ENCODE measurements at places on chromosomes 3 and 15.

DNA sequence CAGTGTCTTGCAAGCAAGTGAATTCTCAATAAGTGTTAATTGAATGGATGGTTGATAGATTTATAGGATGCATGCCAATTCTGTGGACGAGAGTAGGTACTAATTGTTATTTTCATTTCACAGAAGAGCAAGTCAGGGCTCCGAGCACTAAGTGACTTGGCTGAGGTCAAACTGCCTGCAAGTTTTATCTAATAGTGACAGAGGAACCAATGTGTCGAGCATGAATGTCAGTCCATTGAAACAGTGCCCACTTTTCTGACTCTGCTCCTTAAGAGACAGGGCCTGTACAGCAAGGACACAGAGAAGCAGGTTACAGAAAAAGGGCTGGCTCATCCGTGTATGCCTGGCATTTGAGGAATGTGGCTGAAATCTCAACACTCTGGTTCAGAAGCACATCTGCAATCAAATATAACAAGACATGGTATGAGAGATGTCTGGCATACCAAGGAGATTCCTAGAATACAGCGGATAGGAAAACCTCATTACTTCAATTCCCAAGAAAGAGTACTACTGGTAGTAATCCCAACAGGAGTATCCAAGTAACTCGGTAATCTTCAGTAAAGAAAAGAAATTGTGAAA, 6.0 kb upstream of the B3GNT5 start:
- no peak for DNase-seq

DNA sequence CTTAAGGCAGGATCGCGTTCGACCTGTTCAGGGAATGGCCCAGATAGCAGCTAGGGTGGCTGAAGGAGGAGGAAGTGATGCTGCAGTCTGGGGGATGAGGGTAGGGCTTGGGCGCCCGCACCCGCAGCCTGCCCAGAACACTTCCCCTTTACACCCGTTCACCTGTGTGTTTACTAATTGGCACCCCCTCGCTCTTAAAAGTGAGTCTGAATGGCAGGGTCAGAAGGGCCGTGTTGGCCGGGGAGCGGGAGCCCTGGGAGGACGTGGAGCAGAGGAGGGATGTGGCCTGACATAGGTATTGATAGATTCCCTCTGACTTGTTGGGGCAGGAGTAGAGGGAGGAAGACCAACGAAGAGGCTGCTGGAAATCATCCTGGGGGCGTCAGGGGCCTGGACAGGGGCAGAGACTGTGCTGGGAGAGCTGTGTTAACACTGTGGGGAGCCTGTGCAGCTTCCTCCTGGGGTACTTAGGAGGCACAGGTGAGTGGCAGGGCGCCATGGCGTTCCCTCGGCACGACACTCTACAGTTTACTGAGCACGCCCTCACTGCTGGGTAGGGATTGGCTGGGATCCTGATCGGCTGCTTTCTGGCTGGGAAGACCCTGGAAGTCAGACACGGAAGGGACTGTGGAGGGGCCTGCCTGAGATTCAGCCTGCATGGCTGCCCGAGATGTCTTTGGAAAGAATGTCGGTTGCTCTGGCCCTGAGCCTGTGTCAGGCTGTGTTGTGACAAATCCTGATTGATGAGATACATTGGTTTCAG, 51.7 kb downstream of the SLC6A6 start:
- DNase-seq: no peak

DNA sequence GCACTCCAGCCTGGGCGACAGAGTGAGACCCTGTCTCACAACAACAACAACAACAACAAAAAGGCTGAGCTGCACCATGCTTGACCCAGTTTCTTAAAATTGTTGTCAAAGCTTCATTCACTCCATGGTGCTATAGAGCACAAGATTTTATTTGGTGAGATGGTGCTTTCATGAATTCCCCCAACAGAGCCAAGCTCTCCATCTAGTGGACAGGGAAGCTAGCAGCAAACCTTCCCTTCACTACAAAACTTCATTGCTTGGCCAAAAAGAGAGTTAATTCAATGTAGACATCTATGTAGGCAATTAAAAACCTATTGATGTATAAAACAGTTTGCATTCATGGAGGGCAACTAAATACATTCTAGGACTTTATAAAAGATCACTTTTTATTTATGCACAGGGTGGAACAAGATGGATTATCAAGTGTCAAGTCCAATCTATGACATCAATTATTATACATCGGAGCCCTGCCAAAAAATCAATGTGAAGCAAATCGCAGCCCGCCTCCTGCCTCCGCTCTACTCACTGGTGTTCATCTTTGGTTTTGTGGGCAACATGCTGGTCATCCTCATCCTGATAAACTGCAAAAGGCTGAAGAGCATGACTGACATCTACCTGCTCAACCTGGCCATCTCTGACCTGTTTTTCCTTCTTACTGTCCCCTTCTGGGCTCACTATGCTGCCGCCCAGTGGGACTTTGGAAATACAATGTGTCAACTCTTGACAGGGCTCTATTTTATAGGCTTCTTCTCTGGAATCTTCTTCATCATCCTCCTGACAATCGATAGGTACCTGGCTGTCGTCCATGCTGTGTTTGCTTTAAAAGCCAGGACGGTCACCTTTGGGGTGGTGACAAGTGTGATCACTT, 2.0 kb downstream of the CCR5 start:
- DNase-seq: no peak

DNA sequence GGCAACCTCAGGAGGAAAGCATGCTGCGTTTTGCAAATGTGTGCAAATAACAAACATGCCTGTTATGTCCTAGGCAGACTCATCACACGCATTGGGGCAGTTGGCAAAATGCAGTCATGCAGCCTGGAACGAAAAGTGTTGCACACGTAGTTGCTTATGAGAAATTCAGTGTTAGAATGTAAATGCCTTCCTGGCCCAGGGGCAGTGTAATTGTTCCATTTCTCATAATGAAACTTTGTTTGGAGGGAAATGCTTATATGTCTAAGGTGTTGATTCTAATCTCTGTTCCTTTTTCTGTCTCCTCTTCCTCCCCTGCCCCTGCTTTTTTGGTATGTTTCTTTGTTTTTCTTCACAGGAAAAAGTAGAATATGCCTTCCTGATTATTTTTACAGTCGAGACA, 156.0 kb downstream of the CACNA1D start:
- no peak for DNase-seq

GRCh38 chr3:134352031-134352671, 22.1 kb downstream of the AMOTL2 start:
- no peak for DNase-seq

DNA sequence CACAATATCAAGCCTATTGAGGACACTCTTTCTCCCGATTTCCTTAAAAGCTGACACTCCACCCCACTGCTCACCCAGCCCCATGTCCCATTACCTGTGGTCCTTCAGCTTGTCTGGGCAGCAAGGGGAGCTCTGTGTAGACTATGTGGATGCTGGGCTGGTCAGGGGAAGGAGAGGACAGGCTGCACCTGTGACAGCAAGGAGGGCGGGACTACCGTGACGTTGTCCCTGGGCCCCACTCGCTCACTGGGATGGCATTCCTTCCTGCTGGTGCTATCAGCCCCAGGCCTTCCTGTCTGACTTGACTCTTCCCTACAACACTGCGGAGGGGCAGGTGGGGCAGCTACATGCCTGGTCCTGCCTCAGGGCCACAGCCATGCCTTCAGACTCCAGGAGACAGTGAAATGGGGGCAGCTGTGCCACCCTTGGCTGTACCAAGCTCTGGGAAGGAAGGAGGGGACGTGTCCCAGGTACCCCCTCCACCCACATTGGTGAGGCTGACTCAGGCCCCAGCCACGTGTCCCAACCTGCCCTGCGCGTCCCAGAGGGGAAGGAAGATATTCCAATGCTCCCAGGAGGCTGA, at the start of gene TMEM40:
Gene TMEM40, minus strand, starts transcription at position 163 of the 583 bp plus-strand sequence. CDS start 9,427 bp downstream, outside the sequence.
- no peak for DNase-seq

DNA sequence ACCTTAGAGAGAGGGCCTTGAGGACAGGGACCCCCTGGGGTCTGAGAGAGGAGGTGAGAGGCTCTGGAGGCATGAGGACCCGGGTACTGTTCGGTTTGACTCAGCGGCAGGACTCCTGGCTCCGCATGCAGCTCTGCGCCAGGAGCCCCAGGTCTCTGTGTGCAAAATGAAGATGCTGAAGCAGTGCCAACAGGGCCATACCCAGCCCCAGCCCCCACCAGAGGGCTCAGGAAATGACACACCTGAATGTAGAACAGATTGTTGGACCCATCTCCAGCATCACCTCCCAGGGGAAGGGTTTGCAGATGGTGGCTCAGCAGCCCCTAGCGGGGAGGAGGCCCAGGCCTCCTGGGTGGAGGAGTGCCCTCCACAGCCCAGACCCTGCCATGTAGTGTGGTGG, 30.2 kb downstream of the EPHB3 start:
- no peak for DNase-seq

GRCh38 chr3:30435861-30436331, 170.5 kb upstream of the TGFBR2 start:
- DNase-seq: no peak

- DNase-seq: no peak
These were observed 569.2 kb upstream of the ARPP21 start for GRCh38 chr3:35070088-35070487.

DNA sequence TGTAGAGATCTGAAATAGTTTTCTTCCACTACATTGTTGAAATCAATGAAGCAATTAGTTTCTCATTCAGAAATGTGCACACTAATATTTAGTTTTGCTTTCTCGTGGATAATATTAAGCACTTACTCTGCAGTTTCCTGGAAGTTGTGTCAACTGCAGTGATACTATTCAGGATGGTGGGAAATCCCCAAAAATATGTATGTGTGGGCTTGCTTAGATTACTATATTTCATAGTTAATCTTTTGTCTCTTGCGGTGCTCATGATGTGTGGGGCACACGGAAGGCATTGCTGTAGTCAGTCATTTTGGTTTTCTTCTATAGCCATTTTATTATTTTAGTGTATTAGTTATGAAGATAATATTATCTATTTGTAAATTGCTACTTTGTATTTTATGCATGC, 19.7 kb downstream of the RAB11A start:
- no peak for DNase-seq

- DNase-seq: no peak
These were observed 182.4 kb downstream of the CBLB start for GRCh38 chr3:105686278-105686897.

GRCh38 chr3:124584552-124585391, 145.5 kb upstream of the UMPS start:
- DNase-seq: no peak

GRCh38 chr3:170866499-170866898, 3.5 kb downstream of the RPL22L1 start:
- no peak for DNase-seq

DNA sequence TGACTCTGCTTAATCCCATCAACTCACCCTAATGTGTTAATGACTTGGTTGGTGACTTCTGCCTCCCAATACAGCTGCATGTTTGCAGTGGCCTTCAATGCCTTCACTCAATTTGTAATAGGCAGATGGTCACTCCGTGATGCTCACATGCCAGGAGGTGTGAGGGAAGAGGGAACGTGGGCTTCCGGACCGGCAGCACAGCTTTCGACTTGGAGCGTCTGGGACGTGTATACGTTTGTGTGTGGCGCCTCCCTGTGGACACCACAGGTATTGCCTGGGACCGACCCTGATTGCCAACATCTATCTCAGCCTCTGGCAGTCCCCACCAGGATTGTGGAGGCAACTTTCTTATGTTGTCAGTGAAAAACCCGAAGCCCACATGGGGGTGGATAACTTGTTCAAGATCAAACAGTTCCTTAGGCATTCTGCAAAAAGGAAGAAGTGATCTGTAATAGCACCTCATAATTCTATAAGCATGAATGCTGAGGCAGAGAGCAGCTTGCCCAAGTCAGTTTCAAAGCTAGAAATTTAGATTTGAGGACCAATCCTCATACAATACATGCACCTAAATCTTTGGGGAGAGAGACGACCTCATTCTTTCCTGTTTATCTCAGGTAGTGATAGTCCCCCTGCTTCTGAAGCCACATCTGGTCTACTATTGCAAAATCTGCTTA, 16.9 kb downstream of the MRPL46 start:
- peak; percentile 70 for DNase-seq

- DNase-seq: no peak
These were observed 103.4 kb upstream of the HACD2 start for GRCh38 chr3:123688241-123688747.

GRCh38 chr15:70430069-70430468, 332.4 kb upstream of the TLE3 start:
- DNase-seq: no peak

- no peak for DNase-seq
These were observed 192.0 kb upstream of the TPRG1 start for GRCh38 chr3:188979669-188980310.

- no peak for DNase-seq
These were observed 3.9 kb downstream of the NFKBIZ start for GRCh38 chr3:101852983-101853840.

DNA sequence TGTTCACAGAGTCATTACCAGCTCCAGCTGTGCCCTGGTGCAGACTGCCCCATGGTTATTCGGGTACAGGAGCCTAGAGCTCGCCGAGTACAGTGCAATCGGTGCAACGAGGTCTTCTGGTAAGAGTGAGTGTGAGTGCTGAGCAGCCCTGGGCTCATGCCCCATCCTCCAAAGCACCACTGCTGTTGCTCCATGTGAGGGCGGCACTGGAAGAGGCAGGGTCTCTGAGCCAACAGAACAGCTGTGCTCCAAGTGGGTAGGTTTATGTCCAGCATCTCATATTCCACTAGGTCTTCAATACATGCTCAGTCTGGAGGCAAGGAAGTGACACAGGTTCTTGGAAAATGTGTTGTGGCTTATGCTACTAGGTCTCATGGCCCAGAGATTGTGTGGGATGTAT, 19.5 kb upstream of the P4HTM start:
- DNase-seq: no peak

DNA sequence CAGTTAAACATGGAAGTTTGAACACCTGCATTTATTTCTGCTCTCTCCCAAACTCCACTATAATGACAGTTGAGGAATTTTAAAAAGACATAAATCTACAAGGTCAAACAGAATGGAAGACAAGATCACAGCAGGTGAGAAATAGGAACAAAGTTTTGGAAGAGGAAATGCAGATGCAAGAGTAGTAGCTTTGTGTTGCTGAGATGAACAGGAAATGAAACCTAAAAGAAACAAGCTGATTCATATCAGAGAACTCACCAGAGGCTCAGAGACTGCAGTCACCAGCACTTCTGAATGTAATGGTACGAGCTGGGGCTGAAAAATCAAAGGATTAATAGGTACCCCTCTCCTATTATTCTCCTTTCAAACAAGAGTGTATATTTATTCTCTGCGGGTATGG, 459.9 kb downstream of the RAP2B start:
- DNase-seq: no peak

DNA sequence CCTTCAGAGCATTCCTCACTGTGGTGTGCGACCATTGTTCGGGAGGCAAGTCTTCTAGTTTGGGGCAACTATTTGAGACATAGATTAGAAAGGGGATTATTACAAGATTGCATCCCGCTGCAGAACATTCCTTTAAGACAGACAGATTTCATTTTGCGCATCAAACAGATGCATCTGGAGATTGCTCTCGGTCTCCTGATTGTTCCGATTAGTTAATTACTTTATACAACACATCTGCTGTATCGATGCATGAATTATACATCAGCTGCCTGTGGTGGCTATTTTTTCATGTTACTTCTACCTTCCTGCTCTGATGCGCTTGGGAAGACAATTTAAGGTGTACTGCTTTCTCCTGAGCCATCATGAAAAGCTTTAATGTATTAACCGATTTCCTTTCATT, 10.0 kb downstream of the SATB1 start:
- no peak for DNase-seq

GRCh38 chr15:82072926-82073537, 27.2 kb upstream of the MEX3B start:
- DNase-seq: no peak

GRCh38 chr15:85582131-85583079, 202.0 kb downstream of the AKAP13 start:
- DNase-seq: no peak

All from stimulated activated CD4-positive, alpha-beta T cell treated with anti-CD3 and anti-CD28 coated beads, Interleukin-12 subunit alpha, Interleukin-12 subunit beta, amount 100 ng/mL, for 48 hours (primary cell).